Epithelial cell of umbilical artery (primary cell): ENCODE measurements at places on chromosomes 1 and 21. TPM values are rescaled to one million over a fixed set of nuclear protein-coding genes. Genes with fewer than 3 reads are reported as not detected.

Gene MPL
- not detected in 2 replicates for total RNA-seq

Gene CLCA2
- total RNA-seq: under 0.01 TPM in 2 replicates

Gene EBNA1BP2
- 147 and 151 TPM in 2 replicates for total RNA-seq

Gene DIRAS3
- 0.91 and 0.97 TPM in 2 replicates for total RNA-seq

Gene A3GALT2
- total RNA-seq: not detected in 2 replicates

Gene DCST1
- total RNA-seq: not detected in 2 replicates

Gene OLIG2
- total RNA-seq: not detected in 2 replicates

Gene SMAP2
- 5.2 and 7.1 TPM in 2 replicates for total RNA-seq

Gene AADACL4
- not detected in 2 replicates for total RNA-seq

Gene PGLYRP4
- total RNA-seq: not detected in 2 replicates

Gene RNF186
- not detected in 2 replicates for total RNA-seq

Gene THEM5
- not detected in 2 replicates for total RNA-seq

Gene SLC9C2
- total RNA-seq: 0.32 TPM in 1 of 2 replicates, not detected in the other

Gene FAM78B
- not detected in 2 replicates for total RNA-seq

Gene CD1B
- total RNA-seq: not detected in 2 replicates
